ENCODE measurements at places on chromosomes 12 and 14.
A peak's percentile ranks its signal among the peaks of the same experiment; 100 is the strongest.

DNA sequence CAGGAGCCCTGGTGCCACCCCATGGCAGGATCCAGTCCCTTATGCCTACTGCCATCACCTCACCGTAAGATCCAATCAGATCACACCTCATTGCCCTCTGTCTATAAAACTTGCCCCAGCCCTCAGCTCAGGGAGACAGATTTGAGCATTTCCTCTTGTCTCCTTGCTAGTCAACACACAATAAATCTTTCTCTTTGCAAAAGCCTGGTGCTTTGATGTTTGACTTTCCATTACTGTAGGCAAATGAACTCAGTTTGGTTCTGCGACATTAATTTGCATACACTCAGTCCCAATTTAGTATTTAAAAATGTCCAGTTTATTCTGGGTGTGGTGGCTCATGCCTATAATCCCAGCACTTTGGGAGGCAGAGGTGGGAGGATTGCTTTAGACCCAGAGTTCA is 188.4 kb downstream of the AEBP2 start:
- DNase-seq = no peak

DNA sequence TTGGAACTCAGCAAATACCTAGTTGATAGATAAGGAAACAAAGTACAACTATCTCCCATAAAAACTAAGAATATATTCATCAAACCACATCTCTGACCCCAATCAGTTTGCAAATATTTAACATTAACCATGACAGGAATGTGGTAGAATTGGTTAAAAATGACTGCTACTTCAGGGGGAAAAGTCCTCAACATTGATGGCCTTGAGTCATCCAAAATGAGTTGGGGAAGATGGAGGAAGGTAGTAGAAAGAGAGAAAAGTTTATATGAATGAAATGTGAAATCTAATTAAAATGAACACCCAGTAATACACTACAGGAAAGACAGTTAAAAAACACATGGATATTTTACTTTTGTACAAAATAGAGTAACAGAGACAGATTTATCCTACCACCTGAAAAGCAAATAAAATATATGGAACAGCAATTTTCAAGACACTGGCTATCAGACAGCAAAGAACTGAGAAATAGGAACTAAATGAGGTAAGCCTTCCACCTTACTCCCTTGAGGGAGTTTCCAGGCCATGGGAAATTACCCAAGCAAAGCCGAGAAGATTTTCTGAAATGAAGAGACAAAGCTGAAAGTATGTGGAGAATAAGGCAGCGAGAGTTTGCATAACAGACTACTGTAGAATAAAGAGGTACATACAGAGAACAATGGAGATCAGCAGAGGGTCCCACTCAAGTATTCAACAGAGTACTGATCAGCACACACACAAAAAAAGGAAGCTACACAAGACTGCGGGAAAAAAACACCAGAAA is 49.6 kb downstream of the TC2N start:
- DNase-seq = no peak

DNA sequence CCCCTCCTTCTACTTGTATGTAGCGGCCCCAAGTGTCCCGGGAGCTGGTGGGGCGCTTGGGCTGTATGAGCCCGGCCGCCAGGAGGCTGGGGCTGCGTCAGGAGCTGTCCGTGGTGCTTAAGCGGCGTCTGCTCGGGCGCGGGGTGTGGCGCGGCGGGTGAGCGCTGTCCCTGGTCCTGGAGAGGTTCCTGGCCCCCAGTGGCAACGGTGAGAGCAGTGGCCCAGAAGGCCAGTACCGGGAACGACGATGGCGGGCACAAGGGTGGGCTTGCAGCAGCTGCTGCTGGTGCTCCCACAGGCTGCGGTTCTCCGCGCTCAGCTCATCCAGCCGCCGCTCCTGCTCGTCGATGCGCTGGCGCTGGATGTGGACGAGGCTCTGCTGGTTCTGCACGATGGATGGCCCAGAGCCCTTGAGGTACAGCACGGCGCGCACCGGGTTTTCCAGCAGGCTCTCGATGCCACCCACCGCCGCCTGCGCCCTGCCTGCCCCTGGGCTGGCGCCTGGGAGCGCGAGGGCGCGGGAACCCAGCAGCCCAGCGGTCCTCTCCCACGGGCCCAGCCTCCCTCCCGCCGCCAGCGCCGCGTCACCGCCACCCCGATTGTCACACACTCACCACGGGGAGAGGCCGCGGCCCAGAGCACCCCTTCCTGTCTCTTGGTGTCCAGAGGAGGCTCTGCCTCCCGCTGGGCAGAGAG is 41.9 kb upstream of the FKBP4 start:
- DNase-seq = peak; percentile 55

GRCh38 chr12:131895640-131896079 is 1.2 kb downstream of the ULK1 start:
- no peak for DNase-seq

- no peak for DNase-seq
Measured at GRCh38 chr14:63893701-63894458, 41.1 kb downstream of the SYNE2 start.

DNA sequence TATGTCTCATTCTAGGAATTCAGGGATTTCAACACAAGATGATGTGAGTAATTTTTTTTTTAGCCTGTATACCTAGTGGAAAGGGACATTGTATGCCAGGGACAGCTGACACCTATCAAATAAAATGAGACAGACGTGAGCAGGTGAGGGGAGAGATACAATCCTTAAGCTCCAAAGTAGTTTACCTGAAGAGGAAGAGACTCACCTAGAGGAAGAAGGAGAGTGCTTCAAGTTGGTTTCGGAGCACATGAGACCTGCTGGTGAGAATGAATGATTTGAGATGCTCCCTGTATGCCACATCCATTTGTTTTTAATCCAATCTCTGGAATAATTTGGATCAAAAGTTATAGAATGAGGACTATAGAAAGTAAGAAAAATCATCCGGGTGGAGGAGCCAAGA is 915.4 kb upstream of the FBXO33 start:
- no peak for DNase-seq

- DNase-seq = no peak
Measured at GRCh38 chr12:124488520-124488919, 78.9 kb downstream of the NCOR2 start.

DNA sequence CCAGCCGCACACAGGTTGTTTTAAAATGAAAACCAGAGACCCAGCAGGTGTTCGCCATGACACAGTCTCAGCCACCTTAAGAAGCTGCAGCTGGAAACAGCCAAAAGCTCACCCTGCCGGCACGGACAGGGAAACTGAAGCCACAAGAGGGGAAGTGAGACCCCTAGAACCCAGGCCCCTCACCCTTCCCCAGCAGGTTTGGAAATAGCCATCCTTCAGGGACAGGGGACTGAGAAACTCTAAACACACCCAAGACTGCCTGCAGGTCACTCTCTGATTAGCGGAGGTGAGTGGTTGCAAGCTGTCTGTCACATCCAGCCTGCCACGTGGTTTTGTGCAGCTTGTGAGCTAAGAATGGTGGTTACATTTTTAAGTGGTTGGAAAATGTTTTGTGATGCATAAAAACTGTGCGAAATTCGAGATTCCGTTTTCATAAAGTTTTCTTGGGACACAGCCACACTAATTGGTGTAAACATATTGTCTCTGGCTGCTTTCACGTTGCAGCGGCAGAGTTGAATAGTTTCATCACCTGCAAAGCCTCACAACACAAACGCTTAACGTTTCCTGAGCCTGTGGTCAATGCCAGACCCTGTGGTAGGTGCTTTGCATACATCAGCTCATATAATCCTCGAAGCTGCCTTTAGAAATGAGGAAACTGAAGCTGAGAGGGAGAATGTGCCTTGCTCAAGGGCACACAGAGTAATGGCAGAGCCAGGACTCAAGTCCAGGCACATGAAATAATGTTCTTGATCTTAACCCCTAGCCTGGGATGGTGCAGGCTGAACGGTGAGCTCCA is 1.7 kb upstream of the SELPLG start:
- DNase-seq = no peak

DNA sequence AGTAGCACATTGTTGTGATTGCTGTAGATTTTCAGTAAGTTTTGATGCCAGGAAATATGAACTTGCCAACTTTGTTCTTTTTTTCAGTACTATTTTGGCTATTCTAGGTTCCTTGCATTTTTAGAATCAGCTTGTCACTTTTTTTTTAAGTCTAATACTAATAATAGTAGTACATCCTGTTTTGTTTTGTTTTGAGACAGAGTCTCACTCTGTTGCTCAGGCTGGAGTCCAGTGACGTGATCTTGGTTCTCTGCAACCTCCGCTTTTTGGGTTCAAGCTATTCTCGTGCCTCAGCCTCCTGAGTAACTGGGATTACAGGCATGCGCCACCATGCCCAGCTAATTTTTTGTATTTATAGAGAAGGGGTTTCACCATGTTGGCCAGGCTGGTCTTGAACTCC is 16.5 kb downstream of the PWP1 start:
- no peak for DNase-seq

- DNase-seq = peak; percentile 31
Measured at GRCh38 chr12:89040146-89040964, 311.9 kb downstream of the DUSP6 start.

DNA sequence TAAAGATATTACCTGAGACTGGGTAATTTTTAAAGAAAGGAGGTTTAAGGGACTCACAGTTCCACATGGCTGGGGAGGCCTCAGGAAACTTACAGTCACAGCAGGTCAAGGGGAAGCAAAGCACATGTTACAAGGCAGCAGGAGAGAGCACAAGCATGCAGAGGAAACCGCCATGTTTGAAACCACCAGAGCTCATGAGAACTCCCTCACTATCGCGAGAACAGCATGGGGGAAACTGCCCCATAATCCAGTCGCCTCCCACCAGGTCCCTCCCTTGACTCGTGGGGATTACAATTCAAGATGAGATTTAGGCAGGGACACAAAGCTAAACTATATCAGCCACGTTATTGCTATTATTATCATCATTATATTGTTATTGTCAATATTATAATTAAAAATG is 138.7 kb downstream of the RIMBP2 start:
- no peak for DNase-seq

- DNase-seq = peak; percentile 61
Measured at GRCh38 chr12:6606331-6607131, 648 bp downstream of the CHD4 start.

Measured in T-helper 1 cell (primary cell).